ENCODE measurements at places on chromosomes 12 and 14.

GRCh38 chr12:39605996-39606395, 13.6 kb downstream of the ABCD2 start:
- DNase-seq: no peak

GRCh38 chr12:69469854-69470188, 367 bp upstream of the FRS2 start:
- DNase-seq: no peak

- no peak for DNase-seq
Observed at GRCh38 chr12:103518899-103519298, 23.1 kb upstream of the C12orf42 start.

- DNase-seq: no peak
Observed at GRCh38 chr14:23530375-23531055, 21.1 kb downstream of the ZFHX2 start.

GRCh38 chr14:79831195-79831892, 380.0 kb downstream of the DIO2 start:
- no peak for DNase-seq

- DNase-seq: no peak
Observed at GRCh38 chr12:122139941-122140340, 34.1 kb downstream of the IL31 start.

DNA sequence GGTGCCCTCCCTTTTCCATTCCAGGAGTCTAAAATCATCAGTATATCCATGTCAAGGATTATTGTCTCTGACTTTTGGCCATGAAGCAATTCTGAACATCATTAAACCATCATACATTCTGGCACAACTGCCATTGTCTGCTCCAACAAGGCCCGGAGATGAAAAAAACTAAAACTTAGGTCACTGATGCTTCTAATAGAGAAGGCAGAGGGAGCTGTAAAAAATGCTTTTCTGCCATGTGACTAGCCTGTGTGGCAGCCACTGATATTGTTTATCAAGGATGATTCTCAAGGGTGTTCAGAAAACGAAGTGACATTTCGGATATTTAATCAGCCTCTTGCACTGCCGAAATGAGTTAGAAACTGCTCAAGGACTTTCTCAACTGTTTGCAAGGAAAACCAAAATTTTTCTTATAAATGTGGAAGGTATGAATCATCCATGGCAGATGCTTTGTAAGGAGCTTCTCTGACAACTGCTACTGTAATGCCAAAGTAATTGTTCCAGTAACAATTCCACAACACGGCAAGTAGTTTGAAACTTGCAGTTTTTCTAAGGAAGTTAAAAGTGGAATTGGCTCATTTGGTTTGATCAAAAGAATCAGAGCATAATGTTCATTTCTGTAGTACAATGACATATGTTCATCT, 1076.5 kb upstream of the FLRT2 start:
- no peak for DNase-seq

GRCh38 chr12:90546511-90546910, 408.5 kb downstream of the CCER1 start:
- DNase-seq: no peak

GRCh38 chr12:118345355-118345754, 27.4 kb downstream of the TAOK3 start:
- DNase-seq: no peak

DNA sequence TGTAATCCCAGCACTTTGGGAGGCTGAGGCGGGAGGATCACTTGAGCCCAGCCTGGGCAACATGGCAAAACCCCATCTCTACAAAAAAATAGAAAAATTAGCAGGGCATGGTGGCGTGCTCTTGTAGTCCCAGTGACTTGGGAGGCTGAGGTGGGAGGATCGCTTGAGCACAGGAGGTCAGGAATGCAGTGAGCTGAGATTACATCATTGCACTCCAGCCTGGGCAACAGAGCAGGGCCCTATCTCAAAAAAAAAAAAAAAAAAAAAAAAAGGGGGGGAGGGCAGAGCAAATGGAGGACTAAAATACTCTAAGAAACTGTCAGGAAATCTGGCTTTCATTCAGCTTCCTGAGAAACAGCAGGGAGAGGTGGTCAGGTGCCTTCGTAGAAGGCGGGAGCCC, 31.7 kb upstream of the TSPAN9 start:
- no peak for DNase-seq

GRCh38 chr12:76264611-76265012, 83.6 kb downstream of the BBS10 start:
- no peak for DNase-seq

DNA sequence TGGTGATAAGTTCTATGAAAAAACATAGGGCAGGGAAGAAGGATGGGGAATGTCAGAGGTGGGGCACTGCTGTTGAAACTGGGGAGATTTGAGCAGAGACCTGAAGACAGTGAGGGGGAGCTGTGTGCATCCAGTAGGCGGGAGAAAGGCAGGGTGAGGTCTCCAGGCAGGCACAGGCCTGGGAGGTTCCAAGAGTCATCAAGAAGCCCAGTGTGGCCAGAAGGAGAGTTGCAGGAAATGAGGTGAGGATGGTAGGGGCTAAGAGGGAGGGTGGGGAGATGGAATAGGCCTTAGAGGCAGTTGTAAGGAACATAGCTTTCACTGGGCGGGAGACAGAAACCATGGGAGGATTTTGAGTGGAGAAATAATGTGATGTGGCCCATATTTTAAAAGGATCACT, 341.8 kb downstream of the GLT1D1 start:
- no peak for DNase-seq

DNA sequence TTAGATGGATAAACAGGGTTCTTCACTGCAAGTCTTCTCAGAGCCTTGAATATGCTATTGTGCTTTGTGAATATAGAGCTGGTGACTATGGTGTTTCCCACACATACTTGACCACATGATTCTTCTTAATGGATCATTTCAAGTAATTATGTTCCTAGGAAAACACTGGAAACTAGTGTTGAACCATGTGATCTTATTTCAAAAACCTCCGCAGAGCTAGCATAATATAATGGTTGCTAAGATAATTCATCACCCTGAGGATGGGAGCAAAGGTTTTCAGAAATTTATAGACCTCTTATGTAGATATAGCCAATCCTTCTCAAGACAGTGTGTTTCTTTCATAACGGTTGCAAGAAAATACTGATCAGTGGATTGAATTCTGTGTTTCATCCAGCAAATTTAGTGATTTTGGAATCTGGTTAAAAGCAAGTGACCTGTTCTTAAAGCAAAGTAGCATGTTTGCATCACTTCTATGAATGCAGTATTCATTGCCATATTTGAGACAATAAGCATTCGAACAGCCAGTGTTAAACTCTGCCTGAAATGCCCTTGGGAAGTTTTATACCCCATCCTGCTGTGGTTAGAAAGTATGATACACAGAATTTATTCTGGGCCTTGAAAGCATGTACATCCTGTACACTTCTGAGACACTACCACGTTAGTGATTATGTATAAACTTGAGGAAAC, 341.0 kb upstream of the E2F7 start:
- no peak for DNase-seq

- no peak for DNase-seq
Observed at GRCh38 chr12:89258240-89258969, 93.9 kb downstream of the DUSP6 start.

DNA sequence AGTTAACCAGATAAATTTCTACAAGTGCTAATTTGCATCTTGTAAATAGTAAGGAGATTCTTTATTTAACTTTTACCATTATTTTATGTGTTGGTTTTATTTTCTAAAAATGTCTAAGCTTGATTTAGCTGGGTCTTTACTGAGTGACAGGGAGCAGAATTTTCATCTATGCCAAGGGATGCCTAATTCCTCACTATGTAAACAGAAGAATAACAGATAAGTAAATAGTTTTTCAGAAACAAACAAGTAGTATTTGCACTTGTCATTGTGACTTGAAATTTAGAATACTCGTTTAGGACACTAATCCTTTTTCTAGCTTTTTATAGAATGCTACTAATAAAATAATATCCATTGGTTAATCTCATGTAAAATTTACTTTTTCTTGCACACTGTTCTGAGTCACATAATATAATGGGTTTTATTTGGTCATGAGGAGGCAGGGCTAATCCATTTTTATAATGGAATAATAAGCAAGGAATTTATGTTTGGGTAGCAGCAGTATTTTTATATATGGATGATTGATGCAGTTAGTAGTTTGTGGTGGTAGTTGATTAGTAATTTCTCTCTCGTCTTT, 746.5 kb downstream of the SLC6A15 start:
- DNase-seq: no peak

- no peak for DNase-seq
Observed at GRCh38 chr14:32244404-32244803, 41.3 kb upstream of the RNU6-8 start.

- DNase-seq: no peak
Observed at GRCh38 chr12:116161588-116161987, 115.9 kb downstream of the MED13L start.

GRCh38 chr12:27968972-27969623, 3.4 kb downstream of the PTHLH start:
- DNase-seq: no peak

DNA sequence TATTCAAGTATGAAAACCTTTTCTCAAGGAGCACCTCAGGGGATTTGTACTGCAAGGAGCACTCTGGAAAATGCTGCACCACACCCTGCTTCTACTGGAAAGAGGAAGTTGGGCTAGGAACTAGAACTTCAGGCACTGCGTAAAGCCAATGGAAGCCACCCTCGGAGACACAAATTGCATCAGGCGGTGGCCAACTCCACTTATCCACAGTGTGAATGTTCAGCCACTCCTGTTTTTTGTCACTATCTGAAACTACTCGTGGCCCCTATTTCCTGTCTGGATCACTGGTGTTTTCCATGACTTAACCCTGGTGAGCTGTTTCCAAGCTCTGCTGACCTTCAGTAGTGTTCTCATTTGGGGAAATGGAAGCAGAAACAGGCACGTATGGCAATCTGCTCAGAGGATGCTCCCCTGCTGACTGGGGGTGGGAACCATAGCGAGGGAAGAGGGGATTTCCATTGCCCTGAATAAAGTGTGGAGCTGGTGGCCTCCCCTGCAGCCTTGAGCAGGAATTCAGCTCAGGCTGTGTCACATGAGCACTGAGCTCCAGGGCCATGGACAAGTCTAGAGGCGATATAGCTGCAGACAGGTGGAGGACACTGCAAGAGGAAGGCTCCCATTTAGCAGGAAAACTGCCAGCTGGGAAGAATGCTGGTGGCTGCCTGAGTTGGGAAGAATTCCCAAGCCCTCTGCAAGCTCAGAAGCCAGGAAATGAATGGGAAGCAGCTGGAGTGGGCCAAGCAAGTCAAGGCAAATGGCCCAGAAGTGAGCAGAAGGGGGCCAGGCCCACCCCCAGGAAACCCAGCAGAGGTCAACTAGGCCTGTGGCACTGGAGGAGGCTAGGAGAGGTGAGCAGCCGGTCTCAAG, 50.5 kb upstream of the RAP1B start:
- no peak for DNase-seq

GRCh38 chr12:108693186-108693730, 38.1 kb downstream of the CORO1C start:
- no peak for DNase-seq

GRCh38 chr14:96059519-96060135, 20.5 kb downstream of the C14orf132 start:
- no peak for DNase-seq

- no peak for DNase-seq
Observed at GRCh38 chr12:128951448-128951847, 98.2 kb downstream of the GLT1D1 start.

DNA sequence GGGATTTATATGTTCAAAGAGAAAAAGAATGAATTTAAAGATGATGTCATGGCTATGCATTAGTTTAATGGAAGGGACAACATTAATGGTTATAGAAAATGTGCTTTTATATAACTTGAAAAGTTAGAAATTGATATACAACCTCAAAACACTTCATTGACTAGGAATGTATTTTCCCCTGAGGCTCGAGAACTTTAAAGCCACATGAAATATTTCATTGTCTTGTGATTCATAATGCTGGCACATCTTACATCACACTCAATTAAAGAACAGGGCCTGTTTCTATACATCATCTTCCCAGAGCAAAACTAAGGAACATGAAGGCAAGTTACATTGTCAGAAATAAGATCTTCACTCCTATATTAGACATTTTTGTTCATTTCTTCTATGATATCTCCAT, 35.2 kb upstream of the PAWR start:
- DNase-seq: no peak

DNA sequence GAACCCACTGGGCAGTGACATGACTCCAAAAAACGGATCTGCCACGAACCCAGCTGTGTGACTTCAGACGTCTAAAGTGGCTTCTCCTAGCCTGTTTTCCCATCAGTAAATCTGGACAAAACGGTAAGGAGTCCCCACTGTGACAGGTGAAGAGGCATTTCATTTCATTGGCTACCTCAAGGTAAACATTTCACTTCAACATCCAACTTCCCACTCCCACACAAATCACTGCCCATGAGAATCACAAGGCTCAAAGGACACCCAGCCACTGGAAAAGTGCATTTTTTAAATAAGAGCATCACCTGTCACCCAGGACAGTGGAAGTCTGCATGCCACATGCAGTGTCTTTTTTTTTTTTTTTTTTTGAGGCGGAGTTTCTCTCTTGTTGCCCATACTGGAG, 27.9 kb downstream of the HSP90AA1 start:
- no peak for DNase-seq

DNA sequence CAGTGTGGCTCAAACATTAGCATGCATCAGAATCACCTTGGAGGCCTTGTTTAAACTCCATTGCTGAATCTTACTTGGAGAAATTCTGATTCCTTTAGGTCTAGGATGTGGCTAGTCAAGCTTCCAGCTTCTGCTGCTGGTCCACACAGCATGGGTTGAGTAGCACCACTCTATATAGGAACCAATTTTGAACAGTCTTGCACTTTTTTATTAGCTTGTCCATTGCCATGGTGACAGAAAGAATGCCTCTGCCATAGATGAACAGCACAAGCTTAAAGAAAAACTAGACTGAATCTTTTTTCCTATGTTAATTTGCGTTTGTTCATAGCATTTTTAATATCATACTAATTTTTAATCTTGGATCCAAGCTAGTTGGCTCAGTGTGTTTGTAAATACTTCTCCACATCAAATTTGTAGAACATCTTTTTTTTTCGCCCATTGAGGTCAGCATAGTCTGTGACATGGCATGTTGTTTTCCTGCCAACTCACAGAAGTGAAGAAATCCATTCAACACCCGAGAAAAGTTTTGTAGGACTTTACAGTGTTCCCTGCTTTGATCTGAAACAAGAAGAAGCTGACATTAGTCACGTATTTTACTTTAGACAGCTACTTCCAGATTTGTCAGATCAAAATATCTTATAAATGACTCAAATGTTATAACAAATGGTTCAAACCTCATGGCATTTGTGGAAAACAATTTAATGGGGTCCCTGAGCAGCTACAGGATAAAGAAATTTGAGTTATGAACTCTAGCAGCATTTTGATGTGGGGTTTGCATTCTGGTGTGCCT, 438.8 kb downstream of the EGLN3 start:
- DNase-seq: no peak

DNA sequence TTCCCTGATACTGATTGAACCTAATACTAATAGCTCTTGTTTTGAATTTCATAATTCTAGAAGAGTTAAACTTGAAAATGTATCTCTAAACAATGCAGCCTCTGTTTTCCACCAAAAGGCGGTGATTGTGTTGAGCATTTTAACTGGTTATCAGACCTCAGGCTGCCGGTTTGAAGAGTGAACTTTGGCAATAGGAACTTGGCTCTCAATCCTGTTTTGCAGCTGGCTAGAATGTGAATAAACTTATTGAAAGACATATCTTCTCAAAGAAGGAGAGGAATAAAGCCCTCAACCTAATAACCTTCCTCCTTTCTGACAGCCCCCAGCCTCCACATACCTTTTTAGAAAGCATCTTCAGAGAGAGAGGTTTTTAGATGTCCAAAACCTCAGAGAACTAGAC, 105.4 kb downstream of the SRGAP1 start:
- no peak for DNase-seq

Measured in stimulated activated CD4-positive, alpha-beta T cell treated with anti-CD3 and anti-CD28 coated beads, Interleukin-12 subunit alpha, Interleukin-12 subunit beta, amount 100 ng/mL, for 4 hours (primary cell).